GM03348 (cell line): ENCODE measurements at places on chromosomes 16 and 17.
A peak's percentile ranks its signal among the peaks of the same experiment; 100 is the strongest.

DNA sequence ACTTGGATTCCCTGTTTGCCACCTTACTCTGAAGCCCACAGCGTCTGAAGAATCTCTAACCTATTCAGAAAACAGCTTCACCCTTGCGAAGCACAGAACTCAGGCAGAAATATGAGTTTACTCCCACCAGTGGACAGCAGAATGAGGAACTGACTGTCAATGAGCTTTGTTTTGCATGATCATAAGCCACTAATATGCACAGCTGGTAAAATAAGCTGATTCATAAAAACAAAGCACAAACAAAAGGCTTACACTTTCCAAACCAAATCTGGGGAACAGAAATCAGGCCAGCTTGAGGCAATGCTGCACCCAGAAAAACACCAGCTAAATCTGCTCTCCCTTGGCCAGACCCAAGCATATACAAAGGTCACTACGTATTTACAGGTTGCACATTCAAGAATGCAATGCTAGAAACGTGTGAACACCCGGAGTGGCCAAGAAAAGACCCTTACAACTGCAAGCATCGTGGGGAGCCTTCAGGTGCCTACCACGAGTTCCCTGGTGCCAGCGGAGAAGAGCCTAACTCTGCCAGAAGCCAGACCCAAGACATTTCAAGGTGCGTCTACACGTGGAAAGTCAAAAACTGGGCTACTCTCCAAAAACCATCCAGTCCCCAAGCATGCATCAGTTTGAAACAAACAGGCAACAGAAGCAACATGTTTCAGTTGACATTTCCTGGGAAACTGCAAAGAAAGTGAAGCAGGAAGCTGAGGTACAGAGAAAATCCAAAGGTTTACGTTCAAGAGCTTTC lies 207.1 kb downstream of the ZFHX3 start:
- no peak for DNase-seq

- DNase-seq: peak; percentile 82
Measured at GRCh38 chr17:37490638-37491614, 1.2 kb downstream of the DUSP14 start.

DNA sequence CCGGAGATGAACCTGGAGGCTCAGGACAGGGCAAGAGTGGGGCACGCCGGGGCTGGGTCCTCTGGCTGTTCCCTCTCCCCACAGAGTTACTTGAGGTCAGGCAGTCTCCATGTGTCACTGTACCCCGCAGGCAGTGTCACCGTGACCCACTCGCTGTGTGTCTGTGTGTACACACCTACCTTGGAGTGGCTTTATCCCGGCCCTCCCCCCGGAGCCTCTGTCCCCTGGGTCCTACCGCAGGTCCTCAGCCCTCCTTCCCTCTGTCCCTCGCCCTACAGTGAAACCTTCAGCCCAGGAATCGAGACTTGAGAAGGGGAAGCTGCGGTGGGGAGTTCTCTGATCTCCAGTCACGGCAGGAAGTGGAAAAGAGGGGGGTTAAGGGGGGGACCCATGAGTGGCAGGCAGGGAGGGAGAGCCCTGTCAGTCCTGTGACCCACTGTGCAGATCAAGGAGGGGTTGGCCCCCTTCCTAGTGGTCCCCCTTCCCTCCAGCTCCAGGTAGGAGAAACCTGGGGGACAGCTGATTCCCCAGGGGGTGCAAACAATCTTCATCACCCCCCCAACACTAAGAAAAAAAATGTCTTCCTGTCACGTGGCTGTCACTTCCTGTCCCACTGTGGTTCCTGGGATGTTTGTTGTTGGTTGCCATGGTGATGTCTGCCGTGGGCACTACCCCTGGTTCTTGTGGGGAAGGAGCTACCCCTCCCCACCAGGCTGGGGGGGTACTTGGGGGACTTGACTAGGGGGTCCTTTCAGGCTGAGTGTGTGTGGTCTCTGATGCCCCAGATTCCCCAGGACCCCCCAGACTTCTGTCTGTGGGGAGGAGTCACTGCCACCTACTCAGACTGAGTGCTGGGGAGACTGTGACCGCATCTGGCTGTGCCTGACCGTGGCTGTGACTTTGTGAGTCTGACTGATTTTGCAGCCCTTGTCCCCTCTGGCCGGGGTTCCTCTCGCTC lies 13.7 kb downstream of the RARA start:
- peak; percentile 80 for DNase-seq

- peak; percentile 64 for DNase-seq
Measured at GRCh38 chr17:72404872-72405271, 284.1 kb downstream of the SOX9 start.

- no peak for DNase-seq
Measured at GRCh38 chr16:29986231-29986630, 9.2 kb downstream of the HIRIP3 start.

GRCh38 chr16:89619840-89620239 lies 6.4 kb downstream of the DPEP1 start:
- DNase-seq: peak; percentile 66

DNA sequence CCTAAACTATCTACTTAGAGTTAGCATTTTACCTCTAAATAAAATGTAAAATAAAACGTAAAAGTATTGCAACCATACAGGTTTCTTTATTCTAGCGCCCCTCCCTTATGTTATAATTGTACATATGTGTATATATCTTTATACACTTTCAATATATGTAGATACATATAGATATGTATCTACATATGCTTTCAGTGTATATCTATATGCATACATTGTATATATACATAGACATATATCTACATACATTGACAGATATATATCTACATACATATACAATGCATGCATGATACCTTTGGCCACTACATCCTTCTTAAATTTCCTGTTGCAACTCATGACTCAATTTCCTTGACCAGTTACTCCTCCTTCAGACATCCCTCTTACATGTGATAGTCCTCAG lies 16.7 kb downstream of the BPTF start:
- no peak for DNase-seq

GRCh38 chr16:67278773-67279295 lies 498 bp upstream of the PLEKHG4 start:
- DNase-seq: peak; percentile 52

DNA sequence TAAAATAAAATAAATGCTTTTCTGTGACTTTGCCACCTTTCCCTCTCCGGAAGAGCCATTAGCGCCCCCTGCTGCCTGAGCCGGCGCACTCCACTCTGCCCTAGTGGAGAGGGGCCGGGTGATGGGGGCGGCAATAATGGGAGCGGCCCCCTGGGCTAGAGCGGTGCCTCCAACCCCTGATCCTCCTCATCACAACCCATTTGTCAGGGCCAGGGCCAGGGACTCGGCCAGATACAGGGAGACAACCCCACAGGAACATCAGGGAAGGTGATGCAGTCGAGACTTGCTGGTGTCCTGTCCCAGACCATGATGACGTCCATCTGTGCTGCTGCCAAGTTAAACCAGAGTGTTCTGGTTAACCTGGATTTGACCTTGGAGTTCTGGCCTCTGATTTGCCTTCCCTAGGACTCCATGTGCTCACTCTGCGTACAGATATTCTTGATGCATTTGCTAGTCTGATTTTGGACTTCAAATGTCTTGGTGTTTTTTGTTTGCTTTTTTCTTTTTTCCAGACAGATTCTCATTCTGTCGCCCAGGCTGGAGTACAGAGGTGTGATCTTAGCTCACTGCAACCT lies 46.1 kb upstream of the BPTF start:
- DNase-seq: peak; percentile 52

DNA sequence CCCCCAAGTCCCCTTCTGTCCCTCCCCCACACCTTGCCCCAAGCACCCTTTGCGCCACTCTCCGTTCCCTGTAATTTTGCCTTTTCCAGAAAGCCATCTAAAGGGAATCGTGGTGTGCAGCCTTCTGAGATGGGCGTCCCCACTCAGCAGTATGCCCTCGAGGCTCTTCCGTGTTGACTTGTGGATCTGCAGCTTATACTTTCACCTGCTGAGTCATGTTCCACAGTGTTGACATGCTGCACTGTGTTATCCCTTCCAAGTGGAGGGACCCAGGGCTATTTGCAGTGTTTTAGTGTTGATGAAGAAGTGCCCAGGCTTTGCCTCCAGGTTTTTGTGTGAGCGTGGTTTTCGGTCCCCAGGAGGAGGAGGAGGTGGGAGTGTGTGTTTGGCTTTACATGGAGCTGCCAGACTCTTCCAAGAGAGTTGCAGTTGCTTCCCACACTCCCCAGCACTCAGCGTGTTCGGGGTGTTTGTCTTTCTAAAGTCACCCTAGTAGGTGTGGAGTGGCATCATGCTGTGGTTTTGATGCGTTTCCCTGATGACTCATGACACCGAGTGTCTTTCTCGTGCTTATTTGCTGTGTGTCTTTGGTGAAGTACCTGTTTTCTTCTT lies 32.1 kb upstream of the JPT2 start:
- no peak for DNase-seq

- DNase-seq: no peak
Measured at GRCh38 chr16:75202069-75202590, 4.8 kb downstream of the CTRB2 start.

DNA sequence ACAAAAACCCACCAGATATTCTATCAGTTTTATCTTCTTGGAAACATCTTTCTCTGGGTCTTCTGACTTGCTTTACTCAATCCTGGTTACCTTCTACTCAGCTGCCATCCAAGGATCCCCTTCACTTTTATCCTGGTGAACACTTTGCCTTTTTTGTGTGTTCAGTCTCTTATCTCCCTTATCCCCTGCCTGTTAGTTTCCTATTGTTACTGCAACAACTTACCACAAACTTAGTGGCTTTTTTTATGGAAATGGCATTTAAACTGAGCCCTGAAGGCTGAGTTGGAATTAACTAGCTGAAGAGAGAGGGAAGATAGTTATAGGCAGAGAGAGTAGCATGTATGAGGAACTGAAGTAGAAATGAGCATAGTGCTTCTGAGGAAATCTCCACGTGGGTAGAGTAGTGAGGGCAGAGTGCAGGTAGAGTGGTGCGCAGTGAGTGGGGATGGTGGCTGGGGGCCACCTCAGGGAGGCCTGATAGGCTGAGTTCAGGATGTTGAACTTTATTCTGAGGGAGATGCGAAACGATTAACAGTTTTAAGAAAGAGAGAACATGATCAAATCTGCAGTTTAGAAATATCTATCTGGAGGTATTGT lies 26.3 kb downstream of the TANGO6 start:
- no peak for DNase-seq

DNA sequence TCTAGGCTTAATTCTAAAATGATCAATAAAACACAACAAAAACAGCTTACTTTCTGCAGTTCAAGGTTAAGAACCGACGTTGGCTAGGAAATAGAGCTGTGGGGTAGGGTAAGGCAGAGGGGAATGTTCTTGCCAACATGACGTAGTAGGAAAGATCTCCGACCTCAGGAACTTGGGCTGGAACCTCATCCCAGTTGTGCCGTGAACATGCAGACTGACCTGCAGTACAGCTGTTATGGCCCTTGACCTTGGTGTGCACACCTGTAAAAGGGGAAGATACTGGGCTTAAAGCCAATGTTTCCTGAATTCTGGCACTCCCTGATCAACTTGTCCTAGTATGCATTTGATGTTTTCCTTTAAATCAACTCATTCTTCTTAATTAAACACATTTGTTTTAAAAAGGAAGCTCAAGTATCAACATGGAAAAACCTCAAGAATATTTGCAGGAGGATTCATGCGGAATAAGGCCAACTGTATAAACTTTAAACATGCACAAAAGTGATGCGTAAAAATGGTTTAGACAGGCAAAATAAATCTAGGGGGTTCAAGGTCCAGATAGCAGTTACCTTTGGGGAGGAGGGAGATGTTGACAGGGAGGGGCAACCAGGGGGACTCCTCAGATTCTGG lies 14.2 kb upstream of the SLC6A2 start:
- peak; percentile 53 for DNase-seq

- no peak for DNase-seq
Measured at GRCh38 chr16:66470556-66470955, 43.5 kb downstream of the BEAN1 start.

DNA sequence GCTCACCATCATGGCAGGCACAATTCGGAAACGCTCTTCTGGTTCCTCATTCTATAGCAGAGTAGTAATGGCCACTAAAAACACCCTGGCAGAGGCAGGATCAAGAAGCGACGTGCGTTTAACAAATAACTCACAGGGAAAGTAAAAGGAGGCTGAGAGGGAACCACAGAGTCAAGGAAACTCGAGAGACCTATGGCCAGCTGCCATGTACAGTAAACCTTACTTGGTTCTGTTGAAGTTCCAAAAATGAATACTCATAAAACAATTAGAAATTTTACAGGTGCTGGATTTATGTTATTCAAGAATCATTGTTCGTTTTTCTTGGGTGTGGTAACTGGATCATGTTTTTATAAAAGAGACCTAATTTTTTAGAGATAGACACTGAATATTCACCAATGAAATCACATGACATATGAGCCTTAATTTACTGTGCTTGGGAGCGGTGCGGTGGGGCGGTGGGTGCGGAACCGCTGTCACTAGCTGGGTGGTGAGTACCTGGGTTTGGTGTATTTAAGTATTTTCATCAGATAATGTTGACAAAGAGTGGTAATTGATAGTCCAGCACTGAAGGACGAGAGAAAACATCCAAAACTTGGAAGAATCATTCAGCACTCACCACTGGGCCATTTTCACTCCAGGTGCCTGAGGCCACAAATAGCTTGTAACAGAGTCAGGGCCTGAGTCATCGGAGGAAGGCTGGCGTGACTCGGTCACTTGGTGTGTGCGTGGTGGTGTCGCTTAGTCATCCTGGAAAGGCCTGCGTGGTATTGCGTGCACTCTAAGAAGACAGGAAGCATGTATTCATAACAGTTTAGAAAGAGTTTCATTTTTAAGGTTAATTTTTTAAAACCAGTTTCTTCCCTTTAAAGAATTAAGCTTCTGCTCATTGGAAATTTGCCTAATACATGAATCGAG lies 135.4 kb upstream of the CHMP6 start:
- peak; percentile 93 for DNase-seq

DNA sequence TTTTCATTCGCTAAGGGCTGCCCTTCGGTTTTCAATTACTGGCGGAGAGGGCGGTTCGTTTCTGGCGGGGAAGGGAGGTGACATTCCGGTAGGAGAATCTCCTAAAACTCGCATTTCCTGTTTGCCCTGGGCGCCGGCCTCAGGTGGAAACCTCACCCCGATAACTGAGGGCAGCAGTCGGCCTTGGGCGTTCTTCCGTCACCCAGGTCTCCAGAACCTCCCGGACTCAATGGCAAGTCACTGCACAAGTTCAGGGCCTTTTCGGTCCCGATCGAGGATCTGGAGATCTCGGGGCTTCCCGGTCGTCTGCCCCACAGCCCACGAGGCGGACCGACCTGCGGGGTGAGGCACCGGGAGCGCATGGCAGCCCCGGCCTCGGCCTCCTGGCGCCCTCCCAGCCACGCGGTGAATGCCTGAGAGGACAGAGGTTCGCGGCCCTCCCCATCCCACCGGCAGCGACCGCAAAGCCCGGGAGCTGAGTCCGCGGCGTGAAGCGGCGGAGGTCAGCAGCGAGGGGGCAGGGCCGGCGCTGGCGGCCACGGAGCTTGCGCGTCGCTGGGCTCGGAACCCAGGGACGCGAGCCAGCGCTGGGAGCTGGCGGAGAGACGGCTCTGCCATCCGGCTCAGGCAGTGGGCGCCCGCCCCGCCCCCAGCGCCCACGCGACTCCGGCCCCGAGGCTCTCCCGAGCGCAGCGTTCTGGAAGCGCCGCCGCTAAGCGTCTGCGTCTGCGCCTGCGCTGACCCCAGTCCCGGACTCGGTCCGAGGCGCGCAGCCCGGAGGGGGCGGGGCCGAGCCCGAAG lies 58.4 kb downstream of the SRL start:
- peak; percentile 100 for DNase-seq

- DNase-seq: peak; percentile 93
Measured at GRCh38 chr17:8153957-8154607, 1.9 kb upstream of the PER1 start.
